WTC11 (cell line): ENCODE measurements at places on chromosomes 6 and 20. TPM values are rescaled to one million over a fixed set of nuclear protein-coding genes. Genes with fewer than 3 reads are reported as not detected.

- DNase-seq, result peak; percentile 23
These were observed 800 bp upstream of the GRIK2 start for GRCh38 chr6:101392586-101393230.

GRCh38 chr20:57742507-57743181 lies 32.8 kb upstream of the PMEPA1 start:
- DNase-seq, result no peak

The GATA5 gene
- 1.4 to 2.3 TPM (median 1.6 TPM) in 3 replicates for total RNA-seq

- DNase-seq, result peak; percentile 75
These were observed 122.6 kb downstream of the GPX5 start for GRCh38 chr6:28648035-28648877.

GRCh38 chr20:47354714-47355488 lies 1.6 kb downstream of the ZMYND8 start:
- DNase-seq, result no peak

DNA sequence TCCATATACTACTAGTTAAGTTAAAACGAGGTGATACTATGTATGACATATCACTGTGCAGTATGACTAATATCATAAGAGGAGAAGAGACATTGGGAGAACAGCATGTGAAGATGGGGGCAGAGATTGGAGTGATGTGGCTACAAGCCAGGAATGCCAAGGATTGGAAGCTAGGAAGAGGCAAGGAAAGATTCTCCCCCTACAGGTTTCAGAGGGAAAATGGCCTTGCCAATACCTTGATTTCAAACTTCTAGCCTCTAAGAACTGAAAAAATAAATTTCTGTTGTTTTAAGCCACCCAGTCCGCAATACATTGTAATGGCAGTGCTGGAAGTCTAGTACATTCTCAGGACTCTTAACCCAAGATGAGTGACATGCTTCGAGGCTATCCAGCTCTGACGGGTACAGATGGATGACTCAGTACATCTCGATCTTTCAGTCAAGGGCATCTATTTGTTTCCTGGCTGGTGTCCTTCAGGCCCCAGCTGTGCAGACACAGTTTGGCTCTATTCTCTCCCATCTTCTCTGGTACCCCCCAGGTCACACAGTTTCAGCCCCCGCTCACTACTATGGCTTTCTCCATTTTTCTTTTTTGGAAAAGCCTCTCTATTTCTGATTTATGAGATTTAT lies 55.5 kb upstream of the THEMIS start:
- DNase-seq, result no peak

The SLC44A4 gene
- total RNA-seq, result 3.1 to 3.5 TPM (median 3.5 TPM) in 3 replicates

GRCh38 chr6:105805501-105806023 lies 280.6 kb upstream of the PRDM1 start:
- DNase-seq, result no peak

GRCh38 chr6:163695414-163695864 lies 280.9 kb downstream of the QKI start:
- no peak for DNase-seq

- no peak for DNase-seq
These were observed 67.1 kb downstream of the TPD52L1 start for GRCh38 chr6:125220712-125221111.

DNA sequence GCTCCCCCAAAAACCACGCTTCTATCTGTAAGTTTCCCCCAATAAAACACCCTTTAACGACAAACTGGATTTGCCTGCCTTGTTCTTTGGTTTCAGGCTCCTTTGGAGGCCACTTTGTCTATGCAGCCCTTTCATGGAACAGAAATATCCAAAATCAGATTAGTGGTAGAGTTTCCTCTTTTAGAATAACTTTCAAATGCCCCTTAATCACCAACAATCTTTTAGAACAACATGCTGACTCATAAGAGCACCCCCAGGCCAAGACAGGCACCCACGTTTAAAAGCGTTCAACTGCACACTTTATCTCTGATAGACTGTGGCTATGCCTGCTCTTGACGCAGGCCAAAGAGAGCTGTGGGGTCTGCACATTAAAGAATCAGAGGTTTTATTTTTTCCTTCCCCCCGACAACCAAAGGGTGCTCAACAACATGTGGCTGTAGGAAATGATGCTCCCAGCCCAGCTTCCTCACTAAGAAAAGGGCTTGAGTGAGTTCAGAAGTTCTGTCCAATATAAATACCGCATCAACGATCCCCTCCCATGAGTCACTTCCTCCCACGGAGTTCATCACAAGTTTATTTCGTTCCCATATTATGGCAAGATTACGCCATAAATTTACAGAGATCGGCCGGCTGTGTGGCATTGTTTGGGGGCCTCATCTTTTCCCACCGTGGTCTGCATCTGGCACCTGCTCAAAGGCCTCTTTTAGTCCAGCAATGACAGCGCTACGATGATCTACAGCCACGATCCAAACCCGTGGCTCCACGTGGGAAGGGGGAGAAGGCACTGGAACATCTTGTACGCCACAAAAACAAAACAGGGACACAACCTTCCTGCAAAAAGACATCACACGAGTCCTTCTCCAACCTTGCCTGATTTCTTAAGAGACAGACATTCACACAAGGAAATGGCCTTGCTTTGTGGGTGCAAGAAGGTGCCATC lies 88.8 kb upstream of the NFATC2 start:
- DNase-seq, result no peak

The DNAH8 gene
- 0.02 TPM in 1 of 3 replicates, not detected in the others for total RNA-seq

The HDGFL1 gene
- total RNA-seq, result not detected in 3 replicates

DNA sequence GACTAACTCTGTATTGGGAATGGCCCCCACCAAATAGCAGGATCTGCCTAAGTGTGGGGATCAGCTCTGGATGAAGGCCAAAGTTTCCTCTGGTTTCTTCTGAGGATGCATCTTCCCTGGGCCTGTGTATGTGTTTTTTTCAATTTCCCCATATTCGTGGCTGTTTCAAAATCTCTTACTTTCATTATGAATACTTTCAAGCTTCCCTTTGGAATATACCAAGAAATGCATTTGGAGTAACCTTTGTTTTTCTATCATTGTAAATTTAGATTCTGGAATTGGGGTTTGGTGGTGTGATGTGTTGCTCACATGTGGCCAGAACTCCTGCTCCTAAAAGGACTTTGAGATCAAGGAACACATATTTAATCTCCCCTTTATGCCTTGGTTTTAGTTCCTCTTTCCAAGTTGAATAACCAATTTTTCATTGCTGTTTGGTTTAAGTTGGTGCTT lies 8.4 kb downstream of the ENTPD6 start:
- no peak for DNase-seq

DNA sequence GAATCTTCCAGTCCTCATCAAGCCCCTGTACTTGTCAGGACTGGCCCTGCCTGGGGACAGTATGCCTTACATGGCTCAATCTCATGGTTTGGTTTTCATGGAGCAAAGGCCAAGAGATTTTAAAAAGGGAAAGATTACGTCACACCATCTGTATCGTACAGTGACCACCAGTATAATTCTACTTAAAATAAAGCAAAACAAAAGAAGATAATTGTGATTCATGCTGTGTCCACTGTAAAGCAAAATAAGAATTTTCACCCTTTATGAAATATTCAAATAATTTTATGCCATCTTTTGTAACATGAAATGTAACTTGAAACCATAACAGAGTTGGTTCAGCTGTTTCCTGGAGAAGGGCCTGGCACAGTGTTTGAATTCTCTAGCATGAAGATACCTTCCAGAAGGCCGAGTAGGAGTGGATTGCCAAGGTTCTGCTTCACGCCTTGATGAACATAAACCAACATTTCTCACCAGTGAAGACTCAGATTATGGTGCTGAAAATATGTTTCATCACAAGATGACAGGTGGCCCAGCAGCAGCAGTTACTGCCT lies 486.5 kb downstream of the RFPL4B start:
- no peak for DNase-seq

GRCh38 chr6:17397764-17398194 lies 4.4 kb downstream of the CAP2 start:
- DNase-seq, result no peak

The CDSN gene
- not detected in 3 replicates for total RNA-seq

DNA sequence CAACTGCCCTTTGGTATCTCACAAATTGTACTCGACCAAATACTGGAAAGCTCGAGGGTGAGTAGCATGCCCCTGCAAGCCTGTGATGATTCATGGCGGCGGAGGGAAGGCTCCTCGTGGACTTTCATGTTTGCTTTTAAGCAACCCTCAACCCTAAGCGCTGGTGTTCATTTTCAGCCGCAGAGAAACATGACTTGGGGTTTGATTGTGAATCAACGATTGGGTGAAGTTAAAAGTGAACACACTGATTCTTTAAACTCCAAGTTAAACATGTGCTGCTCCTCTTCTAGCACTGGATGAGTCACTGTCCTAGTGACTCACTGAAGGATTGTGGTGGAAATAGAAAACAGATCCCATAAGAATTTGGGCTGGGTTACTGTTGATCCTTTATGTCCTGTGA lies 8.3 kb downstream of the CD109 start:
- no peak for DNase-seq

The MYLIP gene
- total RNA-seq, result 43.4 to 50.0 TPM (median 44.5 TPM) in 3 replicates

The RAET1L gene
- total RNA-seq, result not detected in 3 replicates

GRCh38 chr20:50724851-50725723 lies 6.3 kb upstream of the PARD6B start:
- peak; percentile 25 for DNase-seq

The HSPA12B gene
- total RNA-seq, result 6.3 to 8.5 TPM (median 8.2 TPM) in 3 replicates

GRCh38 chr6:144334150-144334708 lies 49.1 kb downstream of the UTRN start:
- DNase-seq, result no peak

- DNase-seq, result peak; percentile 14
These were observed 44.4 kb downstream of the CDS2 start for GRCh38 chr20:5171064-5171789.

The ADAM33 gene
- total RNA-seq, result 5.3 to 7.1 TPM (median 7.0 TPM) in 3 replicates

DNA sequence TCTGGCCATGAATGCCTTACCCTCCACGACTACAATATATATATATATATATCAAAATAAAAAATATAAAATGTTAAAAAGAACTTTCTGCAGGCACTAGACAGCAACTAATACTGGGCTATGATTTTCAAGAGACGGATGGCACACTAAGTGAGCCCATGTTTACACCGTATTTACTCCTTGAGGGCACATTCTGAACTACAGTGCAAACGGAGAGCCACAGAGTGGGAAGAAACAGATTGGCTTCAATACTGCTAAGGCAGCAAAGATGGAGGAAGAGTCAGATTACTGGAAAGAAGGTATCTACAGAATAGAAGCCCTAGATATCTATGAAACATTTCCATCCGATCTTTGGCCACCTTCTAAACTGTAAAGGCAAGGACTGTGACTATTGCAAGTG lies 330.3 kb downstream of the HTR1B start:
- no peak for DNase-seq

The SLC13A3 gene
- total RNA-seq, result 10.6 to 13.5 TPM (median 11.9 TPM) in 3 replicates

- DNase-seq, result no peak
These were observed 750.0 kb upstream of the CITED2 start for GRCh38 chr6:140124498-140124897.
